Gastroesophageal sphincter (tissue), 4 donors: ENCODE measurements at places on chromosomes 2 and 18. TPM values are rescaled to one million over a fixed set of nuclear protein-coding genes. Genes with fewer than 3 reads are reported as not detected.

Gene MPP4
- not detected for total RNA-seq

Gene BCL2
- total RNA-seq, result 31.4 TPM

DNA sequence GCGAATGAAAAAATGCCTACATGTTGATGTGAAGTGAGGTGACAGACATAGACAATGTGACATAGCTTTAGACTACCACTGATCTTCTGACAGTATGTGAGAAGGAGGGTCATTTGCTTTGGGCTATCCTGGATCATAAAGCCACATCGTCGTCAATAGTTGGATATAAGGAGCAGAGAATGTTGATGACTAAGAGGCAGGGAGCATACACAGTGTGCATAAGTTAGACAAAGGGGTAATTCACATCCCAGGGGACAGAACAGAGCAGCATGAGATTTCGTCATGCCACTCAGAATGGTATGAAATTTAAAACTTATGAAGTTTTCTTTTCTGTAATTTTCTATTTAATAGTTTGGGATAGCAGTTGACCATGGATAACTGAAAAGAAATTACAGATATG, 403.2 kb downstream of the DSC3 start:
- no peak for ATAC-seq

DNA sequence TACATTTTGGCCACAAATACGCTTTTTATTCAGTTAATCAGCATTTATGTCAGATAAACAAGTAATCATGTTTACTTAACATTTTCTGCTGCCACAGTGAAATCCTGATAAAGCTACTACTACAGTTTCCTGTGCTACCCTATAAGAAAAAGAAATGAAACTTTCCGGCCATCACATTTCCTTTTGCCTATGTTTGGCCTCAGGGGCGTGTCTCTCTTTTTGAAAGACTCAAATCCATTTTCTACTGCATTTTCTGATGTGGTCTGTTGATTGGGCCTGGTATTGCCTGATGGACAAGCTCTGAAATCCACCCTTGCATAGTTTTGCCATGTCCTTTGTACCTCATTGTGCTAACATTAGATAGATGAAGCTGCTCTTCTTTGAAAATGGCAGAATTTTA, 152.6 kb downstream of the AGPS start:
- no peak for ATAC-seq
